ENCODE measurements at places on chromosomes 7 and 10.
A peak's percentile ranks its signal among the peaks of the same experiment; 100 is the strongest.

GRCh38 chr10:132351611-132352010 is 19.6 kb downstream of the LRRC27 start:
- no peak for DNase-seq

GRCh38 chr7:13057462-13058200 is 370.2 kb downstream of the ARL4A start:
- DNase-seq, result no peak

DNA sequence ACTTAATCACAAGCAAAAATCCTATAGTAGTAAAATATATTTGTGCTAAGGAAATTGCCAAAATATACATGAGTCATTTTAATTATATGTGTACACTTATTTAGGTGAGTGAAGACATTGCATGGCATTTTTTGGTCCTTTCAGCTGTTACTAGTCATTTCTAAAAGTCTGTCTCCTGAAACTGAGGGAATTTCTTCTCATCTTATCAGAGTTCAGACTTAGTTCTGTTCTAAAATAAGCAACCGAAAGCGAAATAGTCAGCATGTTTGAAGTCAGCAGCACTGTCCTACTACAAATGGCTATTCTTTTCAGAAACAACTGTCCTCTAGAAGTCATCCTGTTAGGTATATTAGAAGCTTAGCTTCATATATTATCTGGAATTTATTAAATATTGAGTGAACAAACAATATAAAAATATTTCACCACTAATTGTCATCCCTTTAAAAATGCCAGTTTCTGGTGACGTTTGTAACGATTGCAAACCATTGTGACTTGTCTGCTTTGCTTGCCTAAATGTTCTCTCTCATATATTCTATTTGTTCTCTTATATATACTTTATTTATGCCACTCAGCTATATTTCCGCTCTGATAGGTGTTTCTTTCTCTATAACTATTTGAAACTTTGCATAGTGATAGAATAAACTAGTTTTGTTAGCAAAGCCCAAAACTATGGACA is 227.4 kb upstream of the KAT6B start:
- no peak for DNase-seq

DNA sequence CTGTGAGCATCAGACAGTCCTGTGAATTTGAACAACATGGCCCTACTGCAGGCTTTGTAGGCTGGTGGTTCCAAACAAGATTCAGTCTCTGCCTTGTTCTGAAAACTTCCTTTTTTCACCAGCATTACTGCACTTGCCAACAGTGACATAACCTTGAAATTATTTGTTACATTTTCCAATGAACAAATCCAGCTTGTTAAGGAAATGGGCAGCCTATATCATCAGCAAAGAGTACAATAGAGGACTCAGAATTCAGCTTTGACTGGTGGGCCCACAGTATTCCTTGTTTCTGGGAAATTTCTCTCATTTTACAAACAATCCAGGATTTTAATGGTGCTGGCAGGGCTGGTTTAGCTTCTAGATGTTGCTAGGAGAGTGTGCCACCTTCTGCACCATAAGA is 703.7 kb upstream of the FZD8 start:
- no peak for DNase-seq

GRCh38 chr7:2417981-2418481 is 14.6 kb downstream of the CHST12 start:
- DNase-seq, result peak; percentile 62

DNA sequence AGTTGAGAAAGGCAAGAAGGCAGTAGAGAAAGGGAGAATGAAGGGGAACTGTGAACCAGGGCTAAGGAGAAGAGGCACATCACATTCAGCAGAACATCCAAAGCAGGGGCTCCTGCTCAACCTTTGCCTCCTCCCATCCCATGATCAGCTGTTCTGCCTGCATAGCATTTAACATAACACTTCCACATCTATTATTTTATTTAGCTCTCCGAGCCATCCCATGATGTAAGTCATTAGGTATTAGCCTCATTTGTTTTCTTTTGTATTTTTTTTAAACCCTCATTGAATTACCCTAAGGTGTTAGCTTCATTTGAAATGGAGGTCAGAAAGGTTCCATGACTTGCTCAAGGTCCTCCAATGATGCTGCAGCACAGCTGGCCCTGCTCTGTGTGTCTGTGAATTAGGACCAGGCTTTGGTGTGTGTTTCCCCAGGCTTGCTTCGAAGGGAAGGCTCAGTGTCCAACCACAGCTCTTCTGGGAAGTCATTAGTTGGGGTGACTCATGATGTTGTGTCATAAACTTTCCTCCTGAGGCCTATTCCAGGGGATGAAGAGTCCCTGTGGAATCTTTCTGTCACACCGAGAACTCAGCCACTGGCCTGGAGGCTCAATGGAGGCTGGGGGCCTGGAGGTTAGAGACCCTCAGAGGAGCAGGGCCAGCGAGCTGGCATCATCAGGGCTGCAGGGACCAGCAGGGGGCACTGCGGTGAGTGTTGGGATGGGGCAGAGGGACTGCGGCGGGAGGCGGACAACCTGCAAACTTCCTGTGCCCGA is 16.5 kb downstream of the NPFFR1 start:
- DNase-seq, result peak; percentile 91

GRCh38 chr7:104922182-104923009 is 91.6 kb upstream of the KMT2E start:
- DNase-seq, result no peak

GRCh38 chr10:23362879-23363792 is 18.5 kb upstream of the C10orf67 start:
- no peak for DNase-seq

All from stromal cell of bone marrow (primary cell).